Panc1 (cell line): ENCODE measurements at places on chromosomes 5 and 9.

DNA sequence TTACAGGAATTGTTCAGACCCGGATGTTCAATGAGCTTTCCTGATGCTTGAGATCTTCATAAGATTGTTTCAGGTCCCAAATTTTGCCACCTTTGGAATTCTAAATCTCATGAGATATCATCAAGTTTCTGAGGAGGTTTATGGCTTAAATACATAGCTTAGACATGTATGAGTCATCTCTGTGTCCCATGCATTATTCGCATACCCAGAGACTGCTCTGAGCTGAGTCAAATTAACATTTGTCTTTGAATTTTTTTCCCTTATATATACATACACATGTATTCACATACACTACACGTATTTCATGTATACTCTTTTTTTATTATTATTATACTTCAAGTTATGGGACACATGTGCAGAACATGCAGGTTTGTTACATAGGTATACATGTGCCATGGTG is 744.6 kb downstream of the BRINP1 start:
- no peak for DNase-seq

DNA sequence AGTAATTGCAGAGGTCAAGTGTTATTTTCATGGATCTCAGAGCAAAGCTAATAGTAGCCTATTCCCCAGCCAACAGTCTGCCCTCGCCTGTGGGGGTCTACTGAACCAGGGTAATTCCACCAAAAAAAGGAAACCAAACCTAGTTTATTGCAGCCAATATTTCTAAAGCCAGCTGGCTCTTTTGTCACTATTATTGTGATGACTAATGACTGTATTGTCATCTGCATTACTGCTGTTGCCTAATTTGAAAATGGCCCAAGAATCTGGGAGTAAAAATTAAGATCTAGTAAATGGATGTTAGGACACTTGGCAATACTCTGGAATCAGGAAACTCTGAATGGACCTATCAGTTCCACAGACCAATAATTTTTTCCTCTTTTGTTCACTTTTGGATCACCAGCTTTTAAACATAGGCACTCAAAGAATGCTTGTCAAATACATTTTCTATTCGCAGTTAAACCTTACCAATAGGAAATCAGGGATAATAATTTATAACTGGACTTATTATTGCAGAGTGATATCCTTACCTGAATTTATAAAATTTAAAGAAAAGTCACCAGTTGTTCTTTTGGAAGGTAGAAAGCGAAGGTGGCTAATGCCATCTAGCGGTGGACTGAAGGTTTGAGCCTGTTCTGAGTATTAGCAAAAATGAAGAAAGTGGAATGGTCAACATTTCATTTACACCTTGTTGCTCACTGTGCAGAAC is 69.2 kb downstream of the SYK start:
- DNase-seq, result peak; percentile 17

GRCh38 chr5:102747386-102748166 is 7.5 kb upstream of the PAM start:
- DNase-seq, result no peak

DNA sequence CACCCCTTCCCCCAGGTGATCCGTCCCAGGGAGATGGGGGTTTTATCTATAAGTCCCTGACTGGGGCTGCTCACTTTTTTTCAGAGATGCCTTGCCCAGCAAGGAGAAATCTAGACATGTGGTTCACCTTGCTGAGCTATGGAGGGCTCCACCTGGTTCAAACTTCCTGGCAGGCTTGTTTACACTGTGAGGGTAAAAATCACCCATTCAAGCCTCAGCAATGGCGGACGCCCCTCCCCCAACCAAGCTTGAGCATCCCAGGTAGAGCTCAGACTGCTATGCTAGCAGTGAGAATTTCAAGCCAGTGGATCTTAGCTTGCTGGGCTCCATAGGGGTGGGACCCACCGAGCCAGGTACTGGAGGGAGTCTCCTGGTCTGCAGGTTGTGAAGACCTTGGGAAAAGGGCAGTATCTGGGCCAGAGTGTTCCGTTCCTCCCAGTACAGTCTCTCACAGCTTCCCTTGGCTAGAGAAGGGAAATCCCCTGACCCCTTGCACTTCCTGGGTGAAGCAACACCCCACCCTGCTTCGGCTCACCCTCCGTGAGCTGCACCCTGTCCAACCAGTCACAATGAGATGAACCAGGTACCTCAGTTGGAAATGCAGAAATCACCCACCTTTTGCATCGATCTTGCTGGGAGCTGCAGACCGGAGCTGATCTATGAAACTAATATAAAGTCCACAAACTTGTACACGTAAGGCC is 231.7 kb downstream of the CTNND2 start:
- no peak for DNase-seq

GRCh38 chr9:21520501-21521228 is 38.6 kb upstream of the IFNE start:
- no peak for DNase-seq

- DNase-seq, result no peak
Measured at GRCh38 chr5:177355868-177356168, 1.9 kb upstream of the RGS14 start.

DNA sequence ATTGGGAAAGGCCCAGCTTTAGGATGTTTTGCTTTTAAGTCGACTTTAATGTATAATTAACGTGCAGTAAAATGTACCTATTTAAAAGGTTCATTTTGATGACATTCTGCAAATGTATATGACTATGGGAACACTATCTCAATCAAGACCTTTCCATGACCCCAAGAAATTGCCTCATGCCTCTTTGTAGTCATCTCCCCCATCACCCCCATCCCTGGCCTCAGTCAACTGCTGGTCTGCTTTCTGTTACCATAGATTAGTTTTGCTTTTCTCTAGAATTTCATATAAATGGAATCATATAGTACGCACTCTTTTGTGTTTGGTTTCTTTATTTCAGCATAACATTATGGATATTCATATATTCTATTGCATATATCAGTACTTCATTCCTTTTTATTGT is 80.7 kb upstream of the C9orf72 start:
- no peak for DNase-seq

DNA sequence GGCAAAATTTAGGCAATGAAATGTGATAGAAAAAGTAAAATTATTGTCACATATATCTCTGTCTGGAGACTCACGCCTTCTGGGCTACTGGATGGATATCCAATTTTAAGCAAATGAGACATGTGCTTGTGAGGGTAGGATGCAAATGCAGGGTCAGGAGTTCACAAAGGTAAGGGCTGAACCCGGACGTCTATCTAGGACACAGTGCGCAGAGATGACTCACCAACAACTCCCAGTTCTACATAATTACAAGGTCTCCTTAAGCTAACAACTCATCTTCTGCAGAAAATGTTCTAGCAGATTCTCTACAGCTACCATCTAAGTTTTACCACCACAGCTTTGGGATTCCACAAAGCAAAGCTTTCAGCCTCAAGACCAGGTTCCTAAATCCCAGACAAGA is 160.5 kb downstream of the ENTREP1 start:
- DNase-seq, result no peak

DNA sequence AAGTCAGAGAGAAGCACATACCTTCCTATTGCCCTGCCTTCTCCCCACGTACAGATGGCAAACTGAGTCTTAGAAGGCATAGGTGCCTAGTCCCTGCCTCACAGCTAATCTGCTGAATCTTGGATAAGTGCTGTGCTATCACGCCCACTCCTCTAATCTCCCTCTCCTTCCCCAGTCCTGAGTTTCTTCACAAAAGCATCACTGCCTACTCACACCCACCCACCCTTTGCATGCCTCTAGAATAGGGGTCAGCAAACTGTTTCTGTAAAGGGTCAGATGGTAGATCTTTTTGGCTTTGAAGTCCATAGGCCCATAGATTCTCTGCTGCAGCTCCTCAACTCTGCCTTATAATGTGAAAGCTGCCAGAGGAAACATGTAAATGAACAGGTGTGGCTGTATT is 23.2 kb upstream of the JADE2 start:
- DNase-seq, result no peak

DNA sequence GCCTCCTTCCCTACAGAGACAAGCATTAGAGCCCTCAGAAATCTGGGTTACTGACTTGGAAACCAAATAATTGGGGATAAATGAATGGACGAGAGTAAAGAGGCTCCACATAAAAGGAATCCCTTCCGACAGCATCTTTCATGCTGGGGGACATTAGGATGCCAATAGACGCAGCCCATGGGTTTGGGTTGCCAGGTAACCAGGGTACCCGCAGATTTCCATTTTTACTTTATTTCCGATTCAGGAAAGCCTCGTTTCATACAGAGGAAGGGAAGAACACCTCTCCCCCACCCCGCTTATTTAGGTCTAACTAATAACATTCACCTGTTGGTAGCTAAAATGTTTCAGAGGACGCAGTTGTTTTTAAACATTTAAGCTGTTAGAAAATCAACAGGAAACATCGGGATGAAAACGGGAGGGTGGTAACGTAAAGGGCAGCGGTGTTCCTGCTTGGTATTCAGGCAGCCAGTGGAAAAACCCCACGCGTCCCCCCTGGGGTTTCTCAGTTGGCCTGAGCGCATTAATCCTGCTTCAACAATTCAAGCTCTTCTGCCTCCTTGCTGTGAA is 179.5 kb downstream of the YTHDC2 start:
- no peak for DNase-seq

DNA sequence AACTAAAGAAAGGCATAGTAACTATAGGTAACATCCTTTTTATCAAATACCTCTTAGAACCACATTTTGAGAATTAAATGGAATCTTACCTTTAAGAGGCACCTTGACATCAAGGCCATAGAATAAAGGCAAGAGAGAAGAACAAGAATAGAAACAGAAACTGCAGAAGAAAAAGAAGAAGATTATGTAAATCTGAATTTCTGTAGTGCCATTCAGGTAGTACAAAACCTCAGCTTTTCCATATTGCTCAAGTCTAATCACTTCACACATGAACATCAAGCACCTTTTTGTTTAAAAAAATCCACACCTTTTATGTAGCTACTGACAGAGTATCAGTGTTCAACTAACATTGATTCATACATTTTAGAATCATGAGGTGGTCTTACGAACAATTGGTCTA is 91.8 kb upstream of the DPYSL3 start:
- no peak for DNase-seq

DNA sequence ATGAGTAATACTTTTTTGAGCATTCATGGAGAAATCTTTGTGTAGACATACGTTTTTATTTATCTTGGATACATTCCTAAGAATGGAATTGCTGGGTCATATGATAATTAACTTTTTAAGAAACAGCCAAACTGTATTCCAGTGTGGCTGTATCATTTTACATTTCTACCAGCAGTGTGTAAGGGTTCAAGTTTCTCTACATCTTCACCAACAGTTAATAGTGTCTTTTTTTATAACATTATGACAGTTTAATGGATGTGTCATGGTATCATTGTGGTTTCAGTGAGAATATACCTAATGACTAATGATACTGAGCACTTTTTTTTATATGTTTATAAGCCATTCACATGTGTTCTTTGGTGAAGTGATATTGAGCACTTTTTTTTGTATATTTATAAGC is 52.4 kb downstream of the NIPBL start:
- DNase-seq, result no peak

DNA sequence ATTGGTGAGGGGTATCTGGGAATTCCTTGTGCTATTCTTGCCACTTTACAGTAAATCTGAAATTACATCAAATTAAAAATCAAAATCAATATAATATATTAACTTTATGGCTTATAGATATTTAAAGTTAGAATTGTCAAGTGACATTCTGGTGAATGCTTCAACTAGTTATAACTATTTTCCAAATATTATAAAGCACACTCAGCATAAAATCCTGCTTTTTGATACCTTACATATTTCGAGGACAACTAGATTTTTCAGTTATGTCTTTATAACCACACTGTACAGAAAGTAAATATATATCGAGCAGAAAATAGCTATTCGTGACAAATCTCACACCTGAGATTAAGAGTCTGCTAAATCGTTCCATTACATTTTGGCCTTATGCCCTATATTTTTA is 210.2 kb downstream of the PDE4D start:
- no peak for DNase-seq

DNA sequence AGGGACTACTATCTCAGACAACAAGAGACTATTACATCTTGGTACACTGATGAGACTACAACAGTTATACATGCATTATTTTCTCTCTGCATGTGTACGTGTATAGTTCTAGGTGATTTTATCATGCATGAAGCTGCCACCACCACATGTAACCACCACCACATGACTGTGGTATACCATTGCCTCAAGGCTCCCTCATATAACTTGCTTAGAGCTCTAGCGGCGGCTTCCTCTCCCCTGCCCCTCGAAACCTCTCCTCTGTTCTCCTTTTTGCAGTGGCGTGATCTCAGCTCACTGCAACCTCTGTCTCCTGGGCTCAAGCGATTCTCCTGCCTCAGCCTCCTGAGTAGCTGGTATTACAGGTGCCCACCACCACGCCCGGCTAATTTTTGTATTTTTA is 162.3 kb downstream of the AOPEP start:
- DNase-seq, result no peak

DNA sequence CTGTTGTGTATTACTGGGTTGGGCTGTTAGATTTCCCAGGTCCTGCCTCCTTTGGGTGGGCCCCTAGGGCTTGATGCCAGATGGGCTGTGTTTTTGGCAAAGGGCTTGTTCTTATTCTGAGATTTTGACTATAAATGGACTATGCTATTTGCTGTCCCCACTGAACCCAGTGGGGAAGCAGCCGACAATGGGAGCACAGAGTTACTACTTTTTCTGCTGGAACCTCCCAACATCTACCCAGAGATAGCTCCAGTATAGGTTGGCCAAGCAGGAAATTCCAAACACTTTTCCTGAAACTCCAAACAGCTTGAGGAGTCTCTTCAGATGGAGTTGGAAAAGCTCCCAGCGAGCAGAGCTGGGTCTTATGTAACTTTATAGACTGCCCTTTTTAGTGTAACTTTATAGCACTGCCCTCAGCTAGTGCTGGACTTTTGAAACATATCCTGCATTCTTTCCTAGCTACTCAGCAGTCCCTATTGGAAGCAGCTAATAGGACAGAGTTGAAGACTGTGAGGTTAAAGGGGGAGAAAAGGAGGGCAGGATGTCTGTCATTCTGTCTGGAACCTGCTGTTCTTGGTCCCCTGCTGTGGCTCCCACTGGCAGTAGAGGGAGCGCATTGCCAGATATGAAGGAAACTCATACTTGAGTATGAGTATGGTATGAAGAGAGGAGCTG is 21.0 kb downstream of the RUSC2 start:
- DNase-seq, result no peak

DNA sequence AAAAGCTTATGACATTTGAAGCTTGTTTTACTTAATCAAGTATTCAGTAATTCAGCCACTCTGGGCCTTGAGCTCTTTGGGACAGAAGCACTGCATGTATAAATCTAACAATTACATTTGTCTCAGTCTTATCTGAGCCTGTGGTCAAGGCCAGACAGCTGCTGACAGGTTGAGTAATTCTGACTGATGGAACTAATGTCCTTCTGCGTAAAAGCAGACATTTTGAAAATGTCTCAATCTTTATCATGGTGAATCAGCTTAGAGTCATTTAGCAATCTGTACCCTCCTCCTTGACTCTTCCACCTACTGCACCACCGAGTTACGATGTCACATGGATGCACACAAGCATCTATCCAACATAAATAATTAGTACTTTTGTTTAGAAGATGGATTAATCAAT is 400.0 kb downstream of the ARRDC3 start:
- peak; percentile 13 for DNase-seq

GRCh38 chr5:149345147-149345891 is at the start of gene GRPEL2:
Gene GRPEL2, plus strand, starts transcription at chr5:149345499. Its CDS starts 41 bp downstream, at chr5:149345540.
- DNase-seq, result peak; percentile 88

GRCh38 chr5:139821806-139822552 is 26.4 kb downstream of the PSD2 start:
- DNase-seq, result no peak

- DNase-seq, result no peak
Measured at GRCh38 chr5:37838152-37838932, 1.5 kb downstream of the GDNF start.

GRCh38 chr5:56099346-56099745 is 104.6 kb upstream of the IL6ST start:
- no peak for DNase-seq
